ENCODE measurements at places on chromosomes 12 and 14.

DNA sequence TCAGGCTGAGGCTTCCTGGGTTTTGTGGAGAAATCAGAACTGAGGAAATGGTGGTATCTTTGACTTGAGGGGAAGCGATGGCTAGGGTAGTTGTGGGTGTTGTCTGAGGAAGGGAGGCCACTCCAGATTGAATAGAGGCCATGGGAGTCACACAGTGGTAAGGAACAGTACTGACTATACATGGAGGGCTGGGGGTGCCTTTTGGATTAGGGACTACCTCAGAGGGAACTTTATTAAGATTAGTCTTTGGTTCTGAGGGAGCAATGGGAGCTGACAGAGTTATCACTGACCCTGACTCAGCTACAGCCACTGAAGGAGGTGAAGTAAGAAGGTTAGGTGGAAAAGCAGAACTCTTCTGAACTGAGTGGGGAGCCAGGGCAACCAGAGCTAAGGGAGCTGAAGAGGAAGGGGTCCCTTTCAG, 4.4 kb downstream of the NACA start:
- no peak for DNase-seq

- no peak for DNase-seq
These were observed 686.7 kb upstream of the TBX3 start for GRCh38 chr12:115370650-115371049.

DNA sequence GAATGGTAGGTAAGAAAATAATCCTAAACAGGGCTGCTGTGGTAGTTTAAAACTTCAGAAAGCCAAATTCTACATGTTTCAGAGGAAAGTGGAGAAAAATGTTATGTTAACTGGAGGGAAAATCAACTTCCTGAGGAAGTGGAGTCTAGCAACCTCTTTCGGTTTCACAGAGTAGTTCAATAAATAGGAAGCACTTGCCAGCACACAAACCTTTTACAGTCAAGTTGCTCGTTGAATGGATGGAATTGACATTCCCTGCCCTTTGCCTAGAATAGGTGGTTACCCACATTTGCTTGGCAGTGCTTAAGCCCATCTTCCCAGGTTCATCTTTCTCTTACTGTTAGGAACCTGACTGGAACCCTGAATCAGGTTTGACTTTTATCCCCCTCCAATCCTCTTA, 15.9 kb downstream of the ANKRD13A start:
- no peak for DNase-seq

DNA sequence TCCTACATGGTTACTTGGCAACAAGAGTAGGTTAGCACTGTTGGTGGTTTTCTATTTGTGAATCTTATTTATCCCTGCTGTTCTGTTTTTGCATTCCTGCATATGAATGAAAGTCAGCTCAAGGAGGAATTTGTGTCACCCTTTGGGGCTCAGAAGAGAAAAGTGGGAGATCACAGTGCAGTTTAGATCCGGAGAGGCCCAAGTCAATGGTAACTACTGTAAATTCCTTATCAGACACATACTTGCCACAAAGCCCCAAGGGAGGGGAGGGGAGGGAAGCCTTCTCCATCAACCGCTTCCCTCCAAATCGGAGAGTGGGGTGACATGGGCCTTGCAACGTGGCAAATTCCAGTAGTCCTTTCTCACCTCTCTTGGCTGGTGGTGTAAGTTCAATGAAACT, 15.0 kb downstream of the GSG1 start:
- DNase-seq = no peak

GRCh38 chr14:68684466-68685418, 108.1 kb downstream of the ZFP36L1 start:
- no peak for DNase-seq

DNA sequence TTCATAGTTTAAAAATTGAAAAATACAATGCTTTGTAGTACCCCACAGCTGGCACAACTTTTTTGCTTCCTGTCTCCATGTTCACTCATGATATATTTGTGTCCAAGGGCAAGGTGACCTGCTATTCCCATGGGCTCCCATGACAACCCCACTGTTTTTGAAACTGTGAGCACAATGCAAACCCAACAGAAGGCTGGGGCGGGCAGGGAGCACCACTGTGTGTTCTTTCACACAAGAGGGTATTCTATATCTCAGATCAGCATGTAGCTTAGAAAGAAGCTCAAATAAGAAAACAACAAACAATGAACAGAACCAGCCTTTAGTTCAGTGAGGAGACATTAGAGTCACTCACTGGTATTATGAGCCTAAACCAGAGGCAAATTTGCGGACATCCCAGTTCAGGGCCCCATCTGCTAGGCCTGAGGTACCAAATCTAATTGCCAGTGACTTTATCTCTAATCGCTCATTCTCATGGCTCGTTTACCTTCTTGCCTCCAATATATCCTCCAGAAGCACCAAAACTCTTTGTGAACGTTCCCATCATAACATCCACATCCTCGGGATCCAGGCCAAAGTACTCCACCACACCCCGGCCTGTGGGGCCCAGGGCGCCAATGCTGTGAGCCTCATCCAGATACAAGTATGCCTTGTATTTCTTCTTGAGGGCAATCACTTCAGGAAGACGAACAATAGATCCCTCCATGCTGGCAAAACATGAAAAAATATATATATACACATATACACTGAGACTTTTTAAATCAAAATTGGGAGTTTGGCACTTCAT, 56.4 kb upstream of the ISM2 start:
- DNase-seq = no peak

- DNase-seq = no peak
These were observed 231.2 kb downstream of the PDZRN4 start for GRCh38 chr12:41419131-41419893.

DNA sequence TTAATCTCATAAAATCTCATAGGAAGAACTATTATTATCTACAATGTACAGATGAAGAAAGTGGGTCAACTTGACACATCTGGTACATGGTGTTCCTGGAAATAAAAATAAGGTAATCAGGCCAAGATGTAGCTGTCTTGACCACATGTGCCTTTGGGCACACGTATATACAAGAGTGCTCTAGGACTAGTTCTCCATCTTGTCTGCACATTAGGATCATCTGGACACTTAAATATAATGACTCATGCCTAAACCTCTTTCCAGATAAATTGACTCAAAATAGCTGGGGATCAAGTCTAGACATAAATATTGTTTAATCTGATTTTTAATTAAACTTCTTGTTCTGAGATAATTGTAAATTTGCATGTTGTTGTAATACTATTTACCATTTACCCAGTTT, 182.6 kb downstream of the CNTN1 start:
- DNase-seq = no peak

GRCh38 chr12:128804762-128805161, 19.0 kb downstream of the SLC15A4 start:
- no peak for DNase-seq

GRCh38 chr12:111828338-111828979, 13.6 kb upstream of the MAPKAPK5 start:
- DNase-seq = no peak

DNA sequence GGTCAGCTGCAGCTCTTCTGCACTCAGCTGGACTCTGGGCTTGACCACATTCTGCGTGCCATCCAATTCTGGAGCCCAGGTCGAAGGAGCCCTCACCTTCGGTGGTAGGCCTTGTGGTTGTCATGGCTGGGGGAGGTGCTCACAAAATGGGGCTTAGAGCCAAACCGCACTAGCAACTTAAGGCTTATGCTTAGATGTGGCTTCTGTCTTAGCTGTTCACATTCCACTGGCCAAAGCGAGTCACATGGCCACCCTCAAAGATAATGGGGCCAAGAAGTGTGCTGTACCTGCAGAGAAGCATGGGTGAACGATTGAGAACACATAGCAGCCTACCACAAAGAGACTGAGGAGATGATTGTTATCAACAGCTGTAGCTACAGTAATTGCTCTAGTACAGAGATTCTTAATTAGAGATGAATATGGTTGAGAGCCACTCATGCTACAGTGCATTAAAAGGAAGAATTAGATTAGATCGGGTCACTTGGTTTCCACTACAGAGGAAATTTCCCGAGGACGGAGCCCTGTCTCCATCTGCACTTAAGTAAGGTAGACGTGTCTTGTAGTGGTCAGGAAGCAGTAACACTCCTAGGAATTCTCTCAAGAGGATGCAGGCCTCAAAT, 334.6 kb upstream of the FKBP4 start:
- peak; percentile 12 for DNase-seq

DNA sequence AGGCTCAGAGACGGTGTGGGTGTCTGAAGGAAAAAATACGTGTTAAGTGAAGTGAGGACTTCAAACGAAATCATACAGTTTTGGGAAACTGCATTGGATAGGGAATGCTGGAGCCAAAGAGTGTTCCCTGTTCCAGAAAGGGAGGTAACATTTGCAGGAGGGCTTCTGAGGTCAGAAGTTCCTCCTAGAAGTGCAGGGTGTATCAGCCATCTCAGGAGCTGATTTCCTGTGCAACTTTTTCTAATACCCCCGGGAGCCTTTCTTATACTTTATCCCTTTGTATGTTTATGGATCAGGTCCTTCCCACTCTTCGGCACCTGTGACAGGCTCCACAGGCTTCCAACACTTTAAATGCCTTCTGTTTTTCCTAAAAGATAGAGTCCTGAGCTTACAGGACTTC, 24.9 kb downstream of the ZNF664 start:
- no peak for DNase-seq

All from fibroblast of skin of right biceps (primary cell).